Left renal pelvis (tissue), 4 donors: ENCODE measurements at places on chromosomes 16 and 17.

- DNase-seq: no peak
Observed at GRCh38 chr17:4708436-4708835, 2.0 kb upstream of the ARRB2 start.

DNA sequence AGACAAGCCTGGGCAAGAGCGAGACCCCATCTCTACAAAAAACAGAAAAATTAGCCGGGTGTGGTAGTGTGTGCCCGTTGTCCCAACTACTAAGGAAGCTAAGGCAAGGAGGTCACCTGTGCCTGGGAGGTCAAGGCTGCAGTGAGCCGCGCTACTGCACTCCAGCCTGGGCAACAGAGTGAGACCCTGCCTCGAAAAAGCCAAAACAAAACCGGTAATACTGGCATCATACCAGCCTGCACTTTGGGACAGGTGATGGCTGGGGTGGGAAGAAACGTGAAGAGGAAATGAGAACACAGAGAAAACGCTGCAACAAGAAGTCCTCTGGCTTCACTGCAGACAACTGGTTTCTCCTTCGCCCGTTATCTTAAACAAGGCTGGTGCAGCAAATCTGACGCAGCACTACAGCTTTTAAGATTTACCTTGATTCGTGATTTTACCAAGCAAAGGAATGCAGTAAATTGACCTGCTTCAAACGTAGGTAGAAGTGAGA, 725 bp upstream of the CASC3 start:
- DNase-seq: no peak

GRCh38 chr16:73337373-73338296, 289.7 kb upstream of the ZFHX3 start:
- DNase-seq: no peak

- peak; percentile 90 for DNase-seq
Observed at GRCh38 chr16:56193951-56194726, 2.9 kb downstream of the GNAO1 start.

- DNase-seq: no peak
Observed at GRCh38 chr17:82882715-82883418, 43.0 kb upstream of the ZNF750 start.

GRCh38 chr16:27108826-27109665, 42.3 kb downstream of the C16orf82 start:
- no peak for DNase-seq

GRCh38 chr16:24855678-24856077, 9.9 kb downstream of the SLC5A11 start:
- DNase-seq: no peak

DNA sequence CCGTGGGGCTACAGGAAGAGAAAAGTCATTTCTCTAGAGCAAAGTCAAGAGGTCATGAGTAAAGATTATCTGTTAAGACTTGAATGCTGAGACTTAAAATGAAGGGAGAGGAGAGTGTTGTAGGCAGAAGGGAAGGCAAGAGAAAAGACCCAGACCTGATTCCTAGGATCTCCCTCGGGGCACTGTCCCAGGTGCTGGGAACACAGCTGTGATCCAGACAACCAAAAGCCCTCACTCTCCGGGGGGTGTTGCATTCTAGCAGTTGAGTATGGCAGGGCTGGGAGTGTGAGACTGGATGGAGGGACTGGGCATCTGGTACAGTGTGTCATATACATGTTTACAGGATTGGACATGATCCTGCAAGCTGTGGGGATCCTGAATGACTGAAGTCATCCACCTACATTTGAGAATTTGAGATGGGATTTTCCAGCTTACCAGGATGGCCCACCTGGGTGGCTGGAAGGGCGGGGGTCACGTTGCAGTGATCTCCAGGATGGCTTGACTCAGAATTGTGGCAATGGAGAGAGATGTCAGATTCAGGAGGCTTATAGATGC, 29.1 kb downstream of the ARSG start:
- DNase-seq: no peak

DNA sequence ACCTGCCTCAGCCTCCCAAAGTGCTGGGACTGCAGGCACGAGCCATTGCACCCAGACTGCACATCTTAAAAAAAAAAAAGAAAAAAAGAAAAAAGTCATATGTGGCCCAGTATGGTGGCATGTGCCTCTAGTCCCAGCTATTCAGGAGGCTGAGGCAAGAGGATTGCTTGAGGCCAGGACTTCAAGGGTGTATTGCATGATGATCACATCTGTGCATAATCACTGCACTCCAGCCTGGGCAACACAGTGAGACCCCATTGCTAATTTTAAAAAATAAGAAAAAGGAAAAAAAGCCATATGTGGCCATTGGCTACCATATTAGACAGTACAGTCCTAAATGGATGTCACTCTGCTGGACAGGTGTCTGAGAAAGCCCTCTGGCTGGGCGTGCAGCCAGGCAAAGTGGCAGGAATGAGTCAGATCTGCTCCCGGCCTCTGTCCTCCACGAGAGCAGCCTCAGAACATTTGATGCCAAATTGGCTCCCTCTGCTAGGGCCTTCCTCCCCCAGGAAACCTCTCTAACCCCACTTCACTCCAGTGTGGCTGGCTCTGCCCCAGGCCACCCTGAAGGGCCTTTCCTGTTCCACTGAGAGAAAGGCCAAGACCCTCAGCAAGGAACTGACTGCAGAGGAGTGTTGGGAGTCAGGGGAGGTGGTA, 14.7 kb downstream of the CA7 start:
- DNase-seq: no peak

GRCh38 chr17:4940555-4941318, 669 bp downstream of the RNF167 start:
- DNase-seq: no peak

- no peak for DNase-seq
Observed at GRCh38 chr17:37025238-37025637, 76.5 kb downstream of the AATF start.

DNA sequence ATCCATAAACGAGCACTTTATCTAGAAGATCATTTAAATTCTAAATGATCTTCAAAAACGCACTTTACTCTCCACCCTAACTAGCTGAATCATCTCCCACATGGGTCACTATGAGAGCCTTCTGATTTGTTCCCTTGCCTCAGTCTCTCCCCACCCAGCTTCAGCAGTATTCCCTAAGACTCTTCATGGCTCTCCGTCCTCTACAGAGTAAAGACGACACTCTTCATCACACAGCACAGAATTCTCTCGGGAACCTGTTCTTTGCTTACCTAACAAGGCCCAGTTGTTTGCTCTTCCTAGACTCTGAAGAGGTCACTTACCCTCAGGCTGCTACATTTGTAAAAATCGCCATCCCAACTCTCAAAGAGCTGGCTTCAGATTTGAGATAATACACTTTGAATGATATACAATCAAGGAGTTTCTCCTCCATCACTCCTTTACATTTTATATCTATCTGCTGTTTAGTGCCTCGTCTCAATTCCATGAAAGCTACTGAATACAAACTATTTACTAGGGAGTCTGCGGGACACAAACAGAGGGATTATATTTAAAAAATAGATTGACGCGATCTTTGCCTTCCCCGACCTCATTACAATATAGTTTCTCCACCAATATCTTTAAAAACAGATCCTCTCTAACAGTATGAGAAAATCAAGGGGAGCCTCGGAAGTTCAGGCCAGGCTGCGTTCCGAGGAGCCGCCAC, 511 bp upstream of the LIG3 start:
- no peak for DNase-seq

GRCh38 chr17:56913000-56913311, 893 bp downstream of the TRIM25 start:
- no peak for DNase-seq

DNA sequence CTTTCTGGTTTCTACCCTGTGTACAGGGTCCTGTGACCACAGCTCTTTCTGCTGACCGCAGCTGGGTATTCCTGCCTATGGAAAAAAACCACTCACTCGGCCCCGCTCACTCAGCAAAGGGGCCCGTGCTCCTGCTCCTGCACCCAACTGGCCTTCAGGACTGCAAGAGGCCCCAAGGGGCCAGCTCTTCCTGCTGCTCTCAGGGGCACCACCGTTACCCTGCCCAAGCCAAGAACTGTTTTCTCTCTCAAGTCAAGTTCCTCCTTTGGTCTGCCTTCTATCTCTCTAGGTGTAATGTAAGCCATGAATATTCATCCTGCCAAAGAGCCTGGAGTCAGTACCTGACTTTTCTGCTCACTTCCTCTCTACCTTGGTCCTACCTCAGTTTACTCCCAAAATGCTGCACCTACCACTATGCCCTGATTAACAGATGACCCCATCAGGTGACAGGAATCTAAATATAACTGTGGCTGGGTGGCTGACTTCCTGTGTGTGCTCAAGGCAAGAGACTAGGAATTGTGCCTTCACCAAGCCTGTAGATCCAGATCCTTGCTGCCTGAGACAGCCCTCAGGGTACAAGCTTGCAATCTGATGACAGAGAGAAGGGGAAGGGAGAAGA, 20.4 kb upstream of the SCIMP start:
- no peak for DNase-seq

- no peak for DNase-seq
Observed at GRCh38 chr16:22710326-22710725, 103.6 kb upstream of the HS3ST2 start.

GRCh38 chr17:34581446-34582184, 2.2 kb downstream of the TMEM132E start:
- no peak for DNase-seq

GRCh38 chr17:16491131-16491702, 776 bp downstream of the LRRC75A start:
- no peak for DNase-seq

- no peak for DNase-seq
Observed at GRCh38 chr17:61631800-61632199, 40.8 kb upstream of the NACA2 start.

DNA sequence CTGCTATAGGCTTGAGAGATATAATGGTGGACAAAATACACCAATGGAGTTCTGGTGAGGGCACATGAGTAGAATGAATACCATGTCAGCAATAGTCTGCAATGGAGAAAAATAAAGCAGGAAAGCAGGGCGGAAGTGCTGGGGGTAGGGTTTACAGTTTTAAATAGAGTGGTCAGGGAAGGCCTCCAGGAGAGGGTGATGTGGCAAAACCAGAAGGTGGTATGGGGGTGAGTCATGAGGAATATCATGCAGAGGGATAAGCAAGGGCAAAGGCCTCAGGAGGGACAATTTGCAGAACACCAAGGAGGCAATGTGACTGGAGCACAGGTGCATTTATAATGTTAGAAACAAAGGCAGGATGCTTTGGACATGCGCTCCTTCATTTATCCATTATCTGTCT, 102.0 kb downstream of the ITFG1 start:
- DNase-seq: no peak

DNA sequence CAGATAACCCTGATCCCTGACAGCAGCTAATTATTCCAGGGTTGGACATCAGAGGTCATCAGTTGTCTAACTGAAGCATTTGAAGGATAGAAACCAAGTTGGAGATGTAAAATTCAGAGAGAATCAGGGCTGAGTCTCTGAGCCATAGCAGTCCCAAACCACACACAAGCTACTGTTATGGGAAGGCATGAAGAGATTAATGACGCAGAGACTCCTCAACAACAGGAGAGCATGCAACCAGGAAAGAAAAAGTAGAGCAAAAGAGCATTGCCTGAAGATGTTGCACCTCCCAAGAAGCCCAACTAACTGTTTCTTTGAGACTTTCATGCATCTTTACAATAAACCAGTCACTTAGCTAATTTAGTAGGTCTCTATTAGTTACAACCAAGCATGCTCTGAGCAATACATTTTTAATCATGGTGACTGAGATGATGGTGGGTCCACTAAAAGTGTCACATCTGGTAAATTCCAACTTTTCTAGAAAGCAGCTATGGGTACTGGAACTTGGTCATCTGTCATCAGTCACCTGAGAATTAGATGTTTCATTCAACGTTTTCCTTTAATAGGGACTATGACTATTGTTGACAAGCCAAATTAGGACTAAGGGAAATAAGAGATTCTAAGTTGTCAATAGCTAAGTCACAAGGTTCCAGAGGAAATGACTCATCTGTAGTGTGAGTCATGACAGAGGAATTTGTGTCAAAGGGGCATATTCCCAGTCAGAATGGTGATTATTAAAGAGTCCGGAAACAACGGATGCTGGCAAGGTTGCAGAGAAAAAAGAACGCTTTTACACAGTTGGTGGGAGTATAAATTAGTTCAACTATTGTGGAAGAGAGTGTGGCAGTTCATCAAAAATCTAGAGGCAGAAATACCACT, 239.8 kb downstream of the CHD9NB start:
- no peak for DNase-seq

GRCh38 chr17:4771519-4772234, at the start of gene TM4SF5:
Gene TM4SF5, plus strand, starts transcription at chr17:4771886. Its CDS starts 37 bp downstream, at chr17:4771923.
- no peak for DNase-seq

GRCh38 chr17:65058146-65058545, 1.6 kb upstream of the GNA13 start:
- DNase-seq: no peak

GRCh38 chr16:74601126-74601871, 5.6 kb downstream of the GLG1 start:
- DNase-seq: no peak

GRCh38 chr17:1498233-1498632, 5.7 kb upstream of the MYO1C start:
- no peak for DNase-seq

- peak; percentile 63 for DNase-seq
Observed at GRCh38 chr17:32142038-32142856, at the start of gene RHOT1. Gene RHOT1, plus strand, starts transcription at chr17:32142502. Its CDS starts 191 bp downstream, at chr17:32142693.
